Activated T-cell treated with anti-CD3 and anti-CD28 coated beads, Interleukin-2, amount 50 U/mL, for 72 hours (primary cell): ENCODE measurements at places on chromosomes 3 and 15. TPM values are rescaled to one million over a fixed set of nuclear protein-coding genes. Genes with fewer than 3 reads are reported as not detected.

Gene SCN11A
- total RNA-seq: 0.44 TPM

Gene NR1D2
- total RNA-seq: 5.6 TPM

Gene GOLGA6B
- 0.51 TPM for total RNA-seq

Gene TMOD2
- 5.1 TPM for total RNA-seq
